ENCODE measurements at places on chromosomes 3 and 15.

GRCh38 chr15:80099241-80099640, 39.8 kb downstream of the ZFAND6 start:
- DNase-seq, result no peak

DNA sequence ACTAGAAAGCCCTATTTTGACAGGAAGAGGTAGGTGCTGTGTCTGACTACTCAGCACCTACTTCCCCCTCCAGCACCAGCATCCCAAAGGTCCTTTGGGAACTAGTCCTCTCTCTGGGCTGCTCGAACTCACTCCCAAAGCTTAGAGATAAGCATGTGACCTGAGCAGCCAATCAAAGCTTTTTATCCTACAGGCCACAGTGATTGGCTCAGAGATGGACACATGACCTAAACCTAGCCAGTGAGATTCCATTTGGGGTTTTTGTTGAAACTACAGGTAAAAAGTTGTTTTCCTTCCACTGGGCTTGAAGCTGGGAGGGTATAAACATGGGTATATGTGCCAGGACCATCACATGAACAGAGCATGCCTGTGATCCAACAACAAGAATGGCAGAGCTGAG, 186.5 kb upstream of the PPP2R3A start:
- no peak for DNase-seq

GRCh38 chr15:58352026-58352929, 79.5 kb upstream of the LIPC start:
- no peak for DNase-seq

GRCh38 chr3:47565734-47566550, 12.7 kb downstream of the CSPG5 start:
- DNase-seq, result no peak

GRCh38 chr15:72584006-72584405, 70.5 kb upstream of the GOLGA6B start:
- no peak for DNase-seq

DNA sequence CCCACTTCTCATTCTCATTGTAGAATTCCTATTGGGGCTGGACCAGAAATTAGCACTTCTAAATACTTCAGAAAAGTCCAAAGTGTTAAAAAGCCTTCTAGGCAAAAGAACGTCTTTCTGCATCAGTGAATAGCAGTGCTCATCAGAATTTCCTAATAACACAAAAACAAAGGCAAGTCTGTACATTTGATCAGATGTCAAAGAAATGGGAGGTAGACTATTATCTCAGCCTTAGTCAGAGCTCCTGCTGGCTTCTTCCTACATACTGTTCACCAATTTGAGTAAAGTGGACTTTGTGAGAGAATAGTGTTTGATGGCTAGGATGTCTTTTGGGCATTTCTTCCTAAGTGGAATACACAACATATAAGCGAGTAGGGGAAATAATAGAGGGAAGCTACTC, 48.7 kb downstream of the FOXB1 start:
- no peak for DNase-seq

GRCh38 chr3:169478566-169479313, 184.8 kb downstream of the MECOM start:
- no peak for DNase-seq

GRCh38 chr3:14434126-14434497, 31.7 kb downstream of the SLC6A6 start:
- DNase-seq, result no peak

DNA sequence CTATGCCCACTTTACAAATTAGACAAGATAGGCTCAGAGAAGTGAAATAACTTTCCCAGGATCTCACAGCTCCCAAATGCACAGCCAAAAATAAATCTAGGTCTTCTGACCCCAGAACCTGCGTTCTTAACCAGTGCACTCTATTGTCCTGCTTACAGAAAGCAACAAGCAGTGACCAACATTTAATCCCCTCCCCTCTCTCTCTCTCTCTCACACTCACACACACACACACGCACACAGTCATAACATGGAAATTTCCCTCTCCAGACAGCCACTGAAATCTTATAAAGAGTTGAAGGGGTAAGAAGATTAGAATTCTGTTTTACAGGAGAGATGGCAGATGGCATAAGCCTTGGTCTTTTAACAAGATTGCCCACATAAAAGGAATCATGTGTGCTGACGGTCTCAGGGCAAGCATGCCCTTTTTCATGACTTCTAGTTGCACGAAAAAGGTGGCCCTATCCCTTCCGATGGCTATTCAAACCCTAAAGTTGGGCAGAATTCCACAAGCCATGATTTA, 29.4 kb downstream of the EOGT start:
- no peak for DNase-seq

- DNase-seq, result no peak
Observed at GRCh38 chr15:42604894-42605744, 29.7 kb downstream of the STARD9 start.

DNA sequence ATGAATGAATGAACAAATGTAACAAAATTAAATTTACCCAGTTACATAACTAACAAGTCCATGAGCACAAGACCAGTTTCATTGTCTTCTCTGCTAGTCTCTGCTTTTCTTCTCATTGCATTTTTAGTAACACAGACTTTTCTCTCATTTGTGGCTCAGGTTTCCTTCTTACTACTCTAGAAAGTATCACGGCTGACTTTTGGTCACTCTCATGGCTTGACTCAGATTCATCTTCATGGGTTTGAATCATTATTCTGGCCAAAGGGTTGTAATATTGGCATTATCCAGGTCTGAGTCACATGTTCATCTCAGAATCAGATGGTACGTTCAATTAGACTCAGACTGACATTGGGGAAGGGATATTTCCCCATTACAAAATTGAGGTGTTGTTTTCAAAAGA, 121.5 kb upstream of the SATB1 start:
- no peak for DNase-seq

DNA sequence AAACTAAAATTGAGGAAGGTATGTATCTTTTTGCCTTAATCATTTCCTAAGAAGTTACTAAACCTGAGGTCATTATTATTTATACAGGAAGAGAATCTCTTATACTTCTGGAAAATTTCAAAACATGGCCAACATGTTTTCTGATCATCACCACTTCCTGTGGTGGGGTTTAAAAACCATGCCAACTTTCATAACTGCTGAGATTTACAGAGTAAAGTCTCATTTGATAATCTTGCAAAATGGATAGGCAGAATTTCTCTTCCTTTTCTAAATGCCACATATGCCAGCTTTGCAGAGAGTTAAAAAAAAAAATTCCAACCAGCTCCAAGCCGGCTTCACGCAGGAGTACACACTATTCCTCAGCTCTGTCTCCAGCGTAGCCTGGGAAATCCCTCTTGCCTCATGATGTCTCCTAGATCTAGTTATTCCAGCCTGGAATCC, 124.3 kb upstream of the SPRED1 start:
- no peak for DNase-seq

GRCh38 chr3:120274739-120275167, 10.3 kb downstream of the GPR156 start:
- no peak for DNase-seq

DNA sequence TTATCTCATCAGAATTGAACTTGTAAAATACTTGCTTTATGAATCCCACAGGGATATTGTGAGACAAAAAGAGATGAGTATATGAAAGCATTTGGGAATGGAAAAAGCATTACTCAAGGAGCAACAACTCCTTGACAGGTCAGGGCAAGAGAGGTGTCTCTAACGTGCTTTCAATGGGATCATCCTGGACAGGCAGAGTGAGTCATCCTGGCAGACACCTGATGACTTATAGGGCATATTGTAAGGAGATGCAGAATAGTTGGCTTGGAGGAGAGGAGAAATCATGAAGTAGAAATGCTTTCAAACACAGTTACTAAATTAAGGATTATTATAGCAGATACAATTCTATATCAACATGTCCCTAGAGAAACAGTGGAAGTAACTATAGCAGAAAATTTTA, 71.9 kb upstream of the THSD4 start:
- no peak for DNase-seq

GRCh38 chr15:70058642-70059360, 38.9 kb downstream of the TLE3 start:
- no peak for DNase-seq

GRCh38 chr3:193416629-193417028, 38.1 kb upstream of the ATP13A5 start:
- no peak for DNase-seq

DNA sequence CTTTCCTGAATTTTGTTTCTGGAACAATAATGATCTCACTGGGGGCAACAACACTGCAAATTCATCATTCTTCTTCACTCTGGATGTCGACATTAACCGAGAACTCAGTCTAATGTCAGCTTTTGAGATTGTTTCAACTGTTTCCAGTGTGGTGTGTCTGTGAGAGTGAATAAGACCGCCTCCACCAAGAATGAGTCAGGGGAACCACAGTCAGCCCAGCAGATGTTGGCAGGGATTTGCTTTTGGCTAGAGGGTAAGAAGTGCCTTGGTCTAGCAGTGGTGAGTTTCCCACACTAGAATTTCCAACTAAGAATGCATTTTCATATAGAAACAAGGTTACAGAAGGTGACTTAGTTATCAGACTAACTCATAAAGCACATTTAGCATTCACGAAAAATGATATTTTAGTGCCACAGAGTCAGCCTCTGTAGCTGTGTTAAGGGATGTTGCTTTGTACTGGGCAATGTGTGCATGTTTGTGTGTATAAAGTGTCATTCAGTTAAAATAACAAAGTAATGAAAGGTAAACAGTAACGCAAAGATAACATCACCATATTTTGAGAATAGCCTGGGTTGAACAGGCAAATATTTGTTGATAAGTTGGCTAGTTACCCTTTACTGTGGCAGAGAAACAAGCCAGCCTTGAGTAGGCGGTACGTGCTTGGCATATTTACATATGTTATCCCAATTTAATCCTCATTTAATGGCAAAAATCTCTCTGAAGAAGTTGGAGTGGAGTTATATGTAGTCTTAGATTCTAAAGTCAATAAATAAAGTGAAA, 33.8 kb downstream of the DRD3 start:
- DNase-seq, result no peak

DNA sequence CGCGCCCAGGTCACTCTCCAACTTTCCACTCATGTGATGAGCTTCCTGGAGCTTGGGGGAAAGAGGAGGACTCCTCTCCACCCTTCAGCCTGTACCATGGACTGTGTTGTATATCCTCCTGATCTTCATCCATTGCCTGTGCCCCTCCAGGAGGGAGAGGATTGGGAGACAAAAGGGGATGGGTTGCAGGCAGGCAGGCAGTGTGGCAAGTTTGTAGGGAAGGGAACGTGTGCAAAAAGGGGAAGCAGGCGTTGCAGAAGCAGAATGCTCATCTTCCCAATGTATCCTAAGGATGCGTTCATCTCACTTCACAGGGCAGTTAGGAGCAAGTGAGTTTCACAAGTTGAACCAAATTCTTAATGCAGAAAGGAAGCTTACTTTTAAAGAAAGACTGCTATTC, 28.1 kb upstream of the GHSR start:
- DNase-seq, result no peak

DNA sequence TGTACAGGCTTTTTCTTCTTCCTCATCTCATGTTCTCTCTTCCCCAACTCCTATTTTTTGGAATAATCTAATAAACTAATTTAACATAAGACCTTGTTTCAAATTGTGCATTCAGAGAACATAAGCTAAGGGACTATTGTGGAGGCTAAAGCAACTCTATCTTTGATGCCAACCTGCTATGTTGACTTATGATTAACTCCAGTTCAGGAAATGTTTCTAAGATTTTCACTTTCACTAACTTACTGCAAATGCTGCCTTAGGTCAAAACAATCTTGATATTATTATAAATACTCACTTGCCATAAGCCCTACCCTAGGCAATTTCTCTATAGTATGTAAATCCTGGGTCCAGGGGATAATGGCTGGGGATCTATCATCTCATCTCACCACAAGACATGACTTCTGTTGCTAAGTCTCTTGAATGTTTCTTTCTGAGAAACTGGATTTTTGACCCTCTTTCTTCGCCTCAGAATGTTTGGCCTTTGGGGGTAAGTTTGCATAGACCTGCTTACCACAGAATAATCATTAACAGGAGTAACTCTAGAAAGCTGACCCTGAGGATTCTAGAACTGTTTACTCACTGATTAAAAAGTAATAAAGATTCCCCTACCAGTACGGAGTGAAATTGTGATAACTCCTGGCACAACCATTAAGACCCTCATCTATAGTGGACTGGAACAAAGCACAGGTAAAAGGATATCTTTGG, 768.1 kb downstream of the GBE1 start:
- DNase-seq, result no peak

- no peak for DNase-seq
Observed at GRCh38 chr15:83612898-83613635, 40.9 kb upstream of the ADAMTSL3 start.

- DNase-seq, result no peak
Observed at GRCh38 chr15:91472316-91472756, 372.3 kb downstream of the SV2B start.

DNA sequence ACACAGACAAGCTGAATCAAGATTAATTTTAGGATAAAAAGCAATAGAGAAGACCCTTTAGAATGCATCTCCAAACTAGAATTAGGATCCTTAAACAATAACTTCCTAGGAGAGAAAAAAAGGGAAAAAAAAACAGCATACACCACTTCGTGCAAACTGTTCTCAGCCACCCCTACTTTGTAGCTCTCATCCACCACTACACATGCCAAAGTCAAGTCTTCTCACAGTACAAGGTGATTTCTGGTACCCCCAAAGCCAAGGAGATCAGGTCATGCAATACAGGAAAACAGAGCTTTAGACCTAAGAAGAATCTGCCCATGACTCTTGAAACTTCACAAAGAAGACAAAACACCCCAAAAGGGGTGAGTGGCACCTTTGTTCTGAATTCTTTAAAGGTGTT, 166.9 kb downstream of the SUCNR1 start:
- no peak for DNase-seq

- DNase-seq, result no peak
Observed at GRCh38 chr3:128591738-128592426, 58.7 kb downstream of the RPN1 start.

DNA sequence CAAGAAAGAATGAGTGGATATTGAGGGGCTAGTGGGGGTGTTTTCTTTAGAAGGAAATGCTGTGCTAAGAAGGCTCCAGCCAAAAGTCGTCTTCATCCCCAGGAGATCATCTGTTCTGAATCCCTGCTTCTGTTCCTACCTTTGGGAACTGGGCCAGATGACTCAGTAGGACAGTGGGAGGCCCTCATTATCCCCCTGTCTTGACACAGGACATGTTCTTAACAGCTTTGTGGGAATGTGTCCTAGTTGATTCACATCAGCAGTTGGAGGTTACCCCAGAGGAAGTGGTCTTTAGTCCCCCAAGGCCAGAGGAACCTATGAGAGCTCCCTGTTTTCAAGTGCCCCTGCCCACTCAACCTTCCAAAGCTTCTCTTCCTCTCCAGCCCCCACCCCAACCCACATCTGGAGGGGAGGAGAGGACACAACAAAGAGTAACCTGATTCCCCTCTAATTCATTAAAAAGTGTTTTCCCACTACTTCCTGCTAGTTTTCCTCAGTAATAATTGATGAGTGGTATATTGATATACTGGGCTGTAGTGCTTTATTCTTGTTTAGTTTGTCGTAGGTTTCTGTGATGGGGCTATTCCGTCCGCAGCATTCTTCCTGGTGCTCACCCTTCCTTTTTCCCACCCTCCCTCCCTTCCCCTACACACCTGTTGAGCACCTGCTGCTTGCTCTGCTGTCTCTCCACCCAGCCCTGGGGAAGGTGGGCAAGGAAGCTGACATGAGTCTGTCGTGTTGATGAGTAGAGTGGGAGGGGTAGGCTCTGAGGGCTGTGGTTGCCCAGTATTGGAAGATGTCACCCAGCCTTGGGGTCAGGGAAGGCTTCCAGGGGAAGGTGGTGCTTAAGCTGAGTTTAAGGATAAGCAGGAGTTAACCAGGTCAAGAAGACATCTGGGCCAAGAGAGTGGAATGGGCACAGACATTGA, 9.3 kb downstream of the PXYLP1 start:
- DNase-seq, result no peak

- no peak for DNase-seq
Observed at GRCh38 chr3:44510000-44510368, 32.5 kb upstream of the ZNF445 start.

GRCh38 chr3:65251375-65251774, 563.6 kb upstream of the ADAMTS9 start:
- DNase-seq, result no peak

All from stimulated activated CD8-positive, alpha-beta memory T cell treated with anti-CD3 and anti-CD28 coated beads, Interleukin-7, amount 100 ng/mL, for 1 hour (primary cell).